Calu3 (cell line): ENCODE measurements at places on chromosomes 13 and 19.
A peak's percentile ranks its signal among the peaks of the same experiment; 100 is the strongest.

DNA sequence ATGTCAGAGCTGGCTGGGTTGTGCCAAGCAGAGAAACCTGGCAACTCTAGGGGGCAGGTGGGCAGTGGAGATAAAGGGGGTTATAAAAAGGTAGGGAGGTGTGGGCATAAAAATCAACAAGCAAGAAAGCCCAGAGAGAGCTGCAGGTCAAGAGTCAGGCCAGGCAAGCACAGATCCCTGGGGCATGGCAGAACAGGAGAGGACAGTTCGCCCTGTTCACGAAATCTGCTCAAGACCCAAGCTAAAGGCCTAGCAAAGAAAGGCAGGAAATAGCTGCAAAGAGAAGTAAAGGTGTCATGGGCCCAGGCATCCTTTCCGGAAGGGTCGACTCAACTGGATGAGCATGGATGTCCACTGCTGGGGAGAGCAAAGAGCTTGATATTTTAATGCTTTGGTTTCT is 3.4 kb downstream of the MBNL2 start:
- no peak for DNase-seq

DNA sequence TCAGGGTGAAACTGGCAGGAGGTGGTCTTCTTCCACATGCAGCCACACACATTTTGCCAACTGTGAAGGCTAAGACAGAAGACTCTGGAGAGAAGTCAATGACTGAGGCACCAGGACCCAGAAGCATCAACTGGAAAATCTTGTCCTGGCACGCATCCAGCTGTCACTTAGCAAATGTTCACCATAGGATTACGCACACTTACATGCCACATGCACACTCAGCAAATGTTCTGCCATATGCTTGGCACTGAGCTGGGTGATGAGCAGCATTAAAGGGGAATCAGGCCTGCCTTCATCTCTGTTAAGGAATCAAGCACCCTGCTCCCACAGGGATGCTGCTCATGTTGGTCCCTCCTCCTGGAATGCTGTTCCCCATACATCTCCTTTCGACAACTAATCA is 5.1 kb downstream of the ZNF599 start:
- no peak for DNase-seq

- DNase-seq: peak; percentile 55
Measured at GRCh38 chr19:43594710-43595604, 977 bp downstream of the IRGQ start.

DNA sequence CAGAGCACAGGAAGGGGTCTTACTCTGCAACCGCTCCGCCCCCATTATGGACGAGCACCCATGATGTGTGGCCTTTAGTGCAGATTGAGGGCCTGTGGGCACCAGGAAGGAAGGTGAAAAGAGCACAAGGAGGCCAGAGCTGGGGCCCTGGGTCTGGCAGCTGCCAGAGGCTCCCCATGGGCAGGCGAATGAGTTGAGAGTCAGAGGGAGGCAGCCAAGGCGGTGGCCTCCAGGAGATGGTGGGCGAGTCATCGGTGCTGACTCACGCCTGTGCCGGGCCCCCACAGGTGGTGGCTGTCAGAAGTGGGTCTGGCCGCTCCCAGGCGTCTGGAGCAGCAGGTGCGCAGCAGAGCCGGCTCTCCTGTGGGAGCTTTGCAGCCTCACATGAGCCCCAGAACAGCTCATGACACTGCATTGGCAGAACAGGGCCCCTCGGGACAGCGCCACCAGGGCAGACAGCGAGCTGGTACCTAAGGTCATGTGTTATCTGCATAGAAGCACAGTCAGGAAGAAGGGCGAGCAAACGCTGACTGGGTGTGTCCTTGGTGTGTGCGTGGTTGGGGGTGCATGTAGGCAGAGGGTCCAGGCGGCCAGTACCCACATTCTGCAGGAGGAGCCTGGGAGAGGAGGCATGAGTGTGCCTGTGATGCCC is 68.8 kb downstream of the CHST8 start:
- DNase-seq: no peak

DNA sequence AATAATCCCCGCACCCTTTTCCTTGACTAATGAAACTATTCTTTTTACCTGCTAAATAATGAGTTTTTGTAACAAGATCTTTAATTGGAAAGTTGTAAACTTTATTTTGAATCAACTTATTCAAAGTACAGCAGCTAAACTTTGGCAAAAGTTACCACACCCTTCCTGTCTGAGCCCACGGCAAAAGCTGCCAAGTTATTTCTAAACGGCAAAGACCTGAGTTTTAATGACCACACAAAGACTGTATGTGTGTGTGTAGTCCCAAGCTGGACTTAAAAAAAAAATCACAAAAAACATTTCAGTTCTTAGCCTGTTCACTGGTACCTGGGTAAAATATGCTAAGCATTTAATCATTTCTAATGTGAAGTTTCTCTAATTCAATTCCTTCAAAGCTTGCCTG is 60.7 kb downstream of the ZAR1L start:
- no peak for DNase-seq

- no peak for DNase-seq
Measured at GRCh38 chr19:14502334-14503092, 6.6 kb upstream of the GIPC1 start.
